Fibroblast of the aortic adventitia (primary cell): ENCODE measurements at places on chromosomes 5 and 9.

- DNase-seq: peak; percentile 15
Measured at GRCh38 chr5:156393980-156394379, 67.0 kb downstream of the SGCD start.

DNA sequence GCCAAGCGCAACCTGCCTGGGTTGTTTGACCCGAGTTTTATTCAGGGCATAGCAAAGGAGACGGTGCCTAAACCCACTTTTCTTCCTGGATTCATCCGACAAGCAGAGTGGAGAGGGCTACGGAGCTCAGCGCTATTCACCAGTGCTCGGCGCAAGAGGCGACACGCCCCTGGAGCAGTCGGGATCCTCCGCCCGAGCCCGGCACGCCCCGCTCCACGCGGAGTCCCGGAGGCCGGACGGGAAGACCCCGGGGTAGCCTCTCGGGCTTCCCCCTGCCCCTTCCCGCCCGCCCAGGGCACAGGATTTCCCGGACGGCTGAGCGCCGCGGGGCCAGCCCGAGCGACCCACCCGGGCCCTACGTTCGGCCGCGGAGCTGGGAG, 427 bp downstream of the SERINC5 start:
- DNase-seq: peak; percentile 59

GRCh38 chr5:175922192-175922885, 45.8 kb downstream of the THOC3 start:
- DNase-seq: peak; percentile 93

DNA sequence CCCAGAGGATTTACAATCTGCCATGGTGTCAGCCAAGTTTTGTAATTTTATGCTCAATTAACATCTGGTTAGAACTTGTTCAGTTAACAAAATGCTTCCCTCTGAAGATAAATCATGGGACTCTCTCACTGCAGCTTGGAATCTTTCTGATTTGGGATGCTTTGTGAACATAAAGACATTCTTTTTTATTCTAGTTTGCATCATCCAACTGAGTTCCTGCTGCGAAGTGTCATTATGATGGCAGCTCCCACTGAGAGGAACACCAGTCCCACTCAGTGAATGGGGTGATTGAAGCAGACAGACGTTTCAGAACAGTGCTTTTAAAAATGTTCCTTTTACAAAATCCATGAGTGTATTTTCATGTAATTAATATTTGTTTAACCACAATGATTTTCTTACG, 863.8 kb downstream of the TLE4 start:
- DNase-seq: no peak

DNA sequence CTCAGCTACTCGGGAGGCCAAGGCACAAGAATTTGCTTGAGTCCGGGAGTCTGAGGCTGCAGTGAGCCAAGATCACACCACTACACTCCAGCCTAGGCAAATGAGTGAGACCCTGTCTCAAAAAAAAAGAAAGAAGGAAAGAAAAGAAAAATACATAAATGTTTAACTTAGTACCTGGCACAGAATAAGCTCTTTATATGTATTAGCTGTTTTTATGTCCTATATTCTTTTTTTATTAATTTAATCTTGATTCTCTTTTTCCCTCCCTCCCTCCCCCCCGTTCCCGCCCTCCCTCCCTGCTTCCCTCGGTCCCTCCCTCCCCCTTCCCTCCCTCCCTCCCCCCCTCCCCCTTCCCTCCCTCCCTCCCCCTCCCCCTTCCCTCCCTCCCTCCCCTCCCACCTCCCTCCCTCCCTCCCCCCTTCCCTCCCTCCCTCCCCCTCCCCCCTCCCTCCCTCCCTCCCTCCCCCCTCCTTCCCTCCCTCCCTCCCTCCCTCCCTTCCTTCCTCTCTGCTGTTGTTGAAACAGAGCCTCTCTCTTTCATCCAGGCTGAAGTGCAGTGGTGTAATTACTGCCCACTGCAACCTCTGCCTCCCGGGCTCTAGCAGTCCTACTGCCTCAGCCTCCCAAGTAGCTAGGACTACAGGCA, 135.8 kb upstream of the GRHPR start:
- DNase-seq: no peak

DNA sequence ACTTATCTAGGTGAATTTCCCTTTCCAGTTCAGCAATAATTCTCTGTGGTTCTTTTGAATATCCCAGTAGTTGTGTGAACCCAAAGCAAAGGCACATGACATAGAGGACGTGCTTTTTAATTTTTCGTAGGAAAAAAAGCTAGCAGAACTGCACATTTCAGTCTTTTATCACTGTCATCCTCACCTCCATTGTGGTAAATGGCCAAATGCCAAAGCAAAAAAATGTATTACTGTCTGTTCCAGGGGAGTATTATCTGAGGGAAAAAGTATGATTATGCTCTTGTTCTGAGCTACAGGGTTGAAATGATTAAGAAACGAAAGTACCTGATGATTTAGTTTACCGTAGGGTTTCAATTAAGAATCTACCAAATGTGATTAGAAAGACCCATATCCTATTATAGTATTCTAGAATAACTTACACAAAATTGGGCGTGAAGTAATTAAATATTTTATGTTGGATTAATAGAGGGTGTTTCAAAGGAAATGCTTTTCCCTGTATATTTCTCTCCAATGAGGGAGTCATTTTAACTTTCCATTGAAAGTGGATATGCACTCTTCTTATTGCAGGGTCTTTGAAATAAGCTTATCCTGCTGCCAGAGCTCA, 62.7 kb downstream of the CAVIN4 start:
- no peak for DNase-seq

- peak; percentile 45 for DNase-seq
Measured at GRCh38 chr9:132878695-132879456, at the start of gene SPACA9. Gene SPACA9 (plus strand): TSS chr9:132878898. CDS start chr9:132883948, 5,050 bp downstream.

DNA sequence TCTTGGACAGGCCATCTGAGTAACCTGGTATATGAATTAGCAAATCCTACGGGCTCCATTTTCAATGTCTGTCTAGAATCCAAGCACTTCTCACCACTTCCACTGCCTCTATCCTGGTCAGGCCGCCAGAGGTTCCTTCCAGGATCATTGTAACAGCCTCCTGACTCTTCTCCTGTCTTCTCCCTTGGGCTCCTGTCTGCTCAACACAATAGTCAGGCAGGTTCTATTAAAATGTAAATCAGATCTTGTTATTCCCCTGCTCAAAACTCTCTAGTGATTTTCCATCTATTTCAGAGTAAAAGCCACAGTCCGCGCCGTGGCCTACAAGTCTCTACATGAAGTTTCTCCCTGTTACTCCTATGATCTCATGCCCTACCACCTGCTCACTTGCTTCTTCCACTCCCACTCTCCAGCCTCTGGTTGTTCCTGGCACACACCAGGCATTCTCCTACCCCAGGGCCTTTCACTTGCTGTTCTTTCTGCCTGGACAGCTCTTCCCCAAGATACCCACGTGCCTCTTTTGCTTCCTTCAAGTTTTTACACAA, 21.7 kb downstream of the ZNF366 start:
- DNase-seq: no peak

DNA sequence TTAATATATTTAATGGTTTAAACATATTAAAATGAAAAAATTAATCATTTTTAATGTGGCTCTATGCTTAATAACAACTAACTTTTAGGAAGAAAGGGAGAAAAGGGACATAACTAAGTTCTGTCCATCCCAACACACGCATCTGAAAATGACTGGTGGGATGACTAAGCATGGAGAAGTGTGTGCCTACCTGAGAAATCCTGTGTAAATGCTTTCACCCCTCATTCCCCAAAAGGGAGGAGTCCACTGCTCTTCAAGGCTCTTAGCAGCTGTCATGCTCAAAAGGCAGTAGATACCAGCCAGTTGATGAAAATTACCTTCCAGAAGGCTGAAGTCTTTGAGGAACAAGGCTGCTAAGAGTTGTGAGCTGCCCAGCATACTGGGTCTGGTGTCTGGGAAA, 130.9 kb downstream of the NFIB start:
- no peak for DNase-seq

- peak; percentile 76 for DNase-seq
Measured at GRCh38 chr5:54390015-54390414, 65.5 kb upstream of the HSPB3 start.

DNA sequence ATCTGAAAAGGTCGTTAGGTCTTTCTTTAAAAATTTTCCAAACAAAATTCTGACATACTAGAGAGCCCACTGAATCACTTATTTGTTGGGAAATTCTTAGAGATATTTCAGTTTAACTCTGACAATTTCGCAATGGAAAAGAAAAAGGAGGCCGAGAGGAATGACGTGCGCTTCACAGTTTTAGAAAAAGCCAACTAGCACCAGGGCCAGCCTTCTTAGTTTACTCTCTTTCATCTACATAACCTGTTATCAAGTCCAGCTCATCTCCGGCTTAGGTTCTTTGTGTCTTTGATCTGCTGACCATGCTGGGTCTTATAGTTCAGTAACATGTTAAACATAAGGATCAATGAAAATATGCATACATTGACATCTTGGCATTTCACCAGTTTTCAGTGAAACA, 201.7 kb upstream of the TAS2R1 start:
- DNase-seq: no peak

DNA sequence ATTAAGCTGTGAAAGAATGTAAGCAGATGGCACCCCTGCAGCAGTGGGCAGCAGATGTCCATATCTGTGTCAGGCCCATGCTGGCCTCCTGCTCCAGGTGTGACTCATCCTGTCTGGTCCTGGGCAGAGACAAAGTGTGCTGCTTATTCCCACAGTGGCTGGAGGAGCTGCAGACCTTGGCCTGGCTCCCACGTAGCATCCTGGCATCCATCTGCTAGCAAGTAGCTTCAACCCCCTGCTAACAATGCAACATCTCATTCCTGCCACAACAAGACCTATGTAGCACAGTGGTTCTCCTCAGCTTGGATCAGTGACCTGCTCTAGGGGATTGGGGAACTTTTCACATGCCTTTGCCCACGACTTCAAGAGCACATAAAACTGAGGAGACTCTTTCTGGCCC, 126.4 kb upstream of the SLC12A2 start:
- peak; percentile 56 for DNase-seq

GRCh38 chr5:36079200-36079781, 12.6 kb upstream of the UGT3A2 start:
- peak; percentile 59 for DNase-seq

- no peak for DNase-seq
Measured at GRCh38 chr9:4494806-4495205, 4.5 kb downstream of the SLC1A1 start.

GRCh38 chr5:154375329-154376008, 70.3 kb upstream of the SAP30L start:
- DNase-seq: peak; percentile 59

DNA sequence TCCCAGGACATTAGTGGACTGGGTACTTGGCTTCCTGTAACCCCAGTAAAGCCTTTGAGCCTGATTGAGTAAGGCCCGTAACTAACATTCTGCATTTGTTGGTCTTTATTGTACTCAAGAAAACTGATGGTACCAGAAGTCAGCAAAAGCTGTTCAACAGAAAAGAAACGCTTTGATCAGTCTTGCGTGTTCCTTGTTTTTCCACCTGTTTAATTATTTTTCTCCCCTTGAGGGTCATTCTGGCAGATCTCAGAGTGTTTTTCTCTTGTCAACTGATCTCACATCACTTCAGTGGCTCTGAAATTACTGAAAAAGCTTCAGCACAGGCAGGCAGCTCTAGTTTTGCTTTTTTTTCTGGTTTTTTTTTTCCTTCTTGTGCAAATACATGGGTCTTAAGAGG, 6.1 kb upstream of the TMEM268 start:
- no peak for DNase-seq

DNA sequence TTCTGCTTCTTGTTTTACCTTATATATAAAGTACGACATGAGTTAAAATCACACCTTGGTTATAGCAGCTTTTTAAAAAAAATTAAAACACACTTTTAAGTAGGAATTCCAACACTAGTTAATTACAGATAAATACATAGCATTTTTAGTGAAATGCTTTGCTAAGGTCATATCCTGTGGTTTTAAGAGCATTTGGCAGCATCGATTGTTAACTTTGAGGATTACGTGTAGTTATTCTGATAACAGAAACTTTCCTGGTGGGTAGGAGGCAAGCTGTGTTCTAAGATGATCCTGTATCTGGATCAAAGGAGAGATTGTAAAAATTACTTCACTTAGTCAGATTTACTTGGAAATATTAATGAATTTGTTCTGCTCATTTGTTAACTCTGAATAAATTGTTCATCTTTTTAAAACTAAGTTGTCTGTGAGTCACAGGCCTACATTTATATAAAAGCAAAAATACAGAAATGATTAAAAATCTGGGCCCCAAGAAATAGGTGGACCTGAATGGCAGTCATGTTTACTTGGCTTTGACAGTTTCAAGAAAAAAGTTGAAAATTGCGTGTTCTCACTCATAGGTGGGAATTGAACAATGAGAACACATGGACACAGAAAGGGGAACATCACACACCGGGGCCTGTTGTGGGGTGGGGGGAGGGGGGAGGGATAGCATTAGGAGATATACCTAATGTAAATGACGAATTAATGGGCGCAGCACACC, 58.3 kb downstream of the TRIO start:
- DNase-seq: peak; percentile 68

- DNase-seq: no peak
Measured at GRCh38 chr9:549455-549997, 292.0 kb upstream of the DMRT1 start.

DNA sequence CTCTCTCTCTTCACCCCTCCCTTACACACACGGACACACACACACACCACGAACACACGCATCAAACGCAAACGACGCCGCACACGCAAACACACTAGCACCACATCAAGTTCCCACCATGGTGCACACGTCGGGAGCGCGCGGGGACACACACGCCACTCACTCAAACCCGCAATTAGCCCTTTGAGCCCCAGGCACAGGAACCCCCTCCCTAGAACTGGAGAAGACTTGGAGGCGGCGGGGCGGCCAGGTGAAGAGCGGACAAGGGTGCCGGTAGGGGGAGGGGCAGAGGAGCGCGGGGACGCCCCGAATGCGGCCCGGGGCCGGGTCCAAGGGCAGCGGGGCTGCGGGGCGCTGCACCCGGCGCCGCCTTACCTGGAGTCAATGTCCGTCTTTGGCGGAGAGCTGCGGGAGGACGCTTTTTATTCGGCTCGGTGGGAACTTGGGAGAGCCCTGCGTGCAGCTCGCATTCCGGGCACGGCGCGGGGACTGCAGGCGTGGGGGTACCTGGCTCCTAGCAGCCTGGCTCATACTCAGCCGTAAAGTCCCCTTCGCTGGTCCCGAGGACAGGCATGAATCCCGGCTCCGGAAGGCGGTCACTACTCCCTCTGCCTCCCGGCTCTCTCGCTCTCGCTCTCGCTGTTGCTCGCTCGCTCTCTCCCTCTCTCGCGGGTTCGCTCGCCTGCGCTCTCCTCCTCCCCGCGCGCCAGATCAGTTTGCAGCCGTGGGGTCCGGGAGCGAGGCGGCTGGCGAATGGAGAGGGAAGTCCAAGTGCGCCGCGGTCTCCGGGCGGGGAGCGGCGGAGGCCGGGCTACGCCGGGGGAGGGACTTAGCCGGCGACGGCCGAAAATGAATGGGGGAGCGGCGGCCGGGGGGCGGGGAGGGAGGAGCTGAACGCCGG, at the start of gene BRINP1:
BRINP1 (minus strand) TSS at position 755 of the 901 bp plus-strand sequence. CDS start 56,080 bp downstream, outside the sequence.
- peak; percentile 1 for DNase-seq

GRCh38 chr9:72383978-72384709, 19.1 kb upstream of the ZFAND5 start:
- peak; percentile 91 for DNase-seq

GRCh38 chr5:38845526-38846378, at the start of gene OSMR:
Gene OSMR (plus strand): TSS chr5:38846012. CDS start chr5:38869045, 23,033 bp downstream.
- DNase-seq: peak; percentile 99

- no peak for DNase-seq
Measured at GRCh38 chr9:31759703-31760102, 624.7 kb upstream of the ACO1 start.
